ENCODE measurements at places on chromosomes 5 and 9.

- DNase-seq = no peak
These were observed 13.4 kb upstream of the ACSL6 start for GRCh38 chr5:132024789-132025402.

DNA sequence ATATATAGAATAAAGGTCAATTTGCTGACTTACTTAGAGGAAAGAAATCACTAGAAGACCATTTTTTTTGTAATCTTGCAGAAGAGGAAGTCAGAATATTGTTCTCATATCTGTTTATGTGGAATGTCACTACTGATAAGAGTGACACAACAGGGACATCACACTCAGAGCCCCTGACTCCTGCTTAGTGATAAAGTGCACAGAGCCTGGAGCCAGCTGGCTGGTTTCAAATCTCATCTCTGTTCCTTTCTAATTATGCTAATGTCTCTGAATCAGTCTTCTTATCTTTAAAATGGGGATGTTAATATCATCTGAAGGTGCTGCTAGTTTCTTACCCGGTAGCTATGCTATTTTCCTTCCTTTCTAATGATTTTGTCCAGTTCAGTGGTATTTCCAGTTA is 58.6 kb upstream of the LIFR start:
- no peak for DNase-seq

DNA sequence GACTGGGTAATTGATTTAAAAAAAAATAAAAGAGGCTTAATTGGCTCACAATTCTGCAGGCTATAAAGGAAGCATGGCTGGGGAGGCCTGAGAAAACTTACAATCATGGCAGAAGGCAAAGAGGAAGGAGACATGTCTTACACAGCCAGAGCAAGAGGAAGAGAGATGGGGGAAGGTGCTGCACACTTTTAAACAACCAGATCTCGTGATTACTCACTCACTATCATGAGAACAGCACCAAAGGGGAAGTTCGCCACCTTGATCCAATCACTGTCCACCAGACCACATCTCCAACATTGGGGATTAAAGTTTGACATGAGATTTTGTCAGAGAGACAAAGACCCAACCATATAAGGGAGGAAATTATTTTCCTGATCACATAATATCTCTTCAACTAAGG is 138.8 kb upstream of the NR4A3 start:
- no peak for DNase-seq

- no peak for DNase-seq
These were observed 44.6 kb upstream of the GLDC start for GRCh38 chr9:6689893-6690674.

GRCh38 chr9:81741103-81741502 is 51.8 kb upstream of the TLE1 start:
- DNase-seq = no peak

DNA sequence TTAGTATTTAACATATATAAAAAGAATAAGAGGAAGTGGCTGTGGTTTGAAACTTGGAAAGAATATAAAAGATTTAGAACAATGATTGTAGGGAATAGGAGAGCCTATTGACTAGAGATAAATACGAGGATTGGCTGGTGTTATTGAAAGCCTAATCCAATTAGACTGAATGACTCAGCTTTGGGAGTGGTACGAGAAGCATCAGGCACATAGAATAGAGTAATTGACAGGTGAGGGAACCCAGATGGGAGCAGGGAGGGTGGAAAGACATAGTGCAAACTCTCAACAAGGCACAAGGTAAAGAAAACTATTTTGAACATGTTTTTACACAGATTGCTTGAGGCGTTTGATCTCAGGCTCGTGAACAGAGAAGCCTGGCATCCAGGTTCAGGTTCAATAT is 338.9 kb upstream of the KLF9 start:
- DNase-seq = no peak

DNA sequence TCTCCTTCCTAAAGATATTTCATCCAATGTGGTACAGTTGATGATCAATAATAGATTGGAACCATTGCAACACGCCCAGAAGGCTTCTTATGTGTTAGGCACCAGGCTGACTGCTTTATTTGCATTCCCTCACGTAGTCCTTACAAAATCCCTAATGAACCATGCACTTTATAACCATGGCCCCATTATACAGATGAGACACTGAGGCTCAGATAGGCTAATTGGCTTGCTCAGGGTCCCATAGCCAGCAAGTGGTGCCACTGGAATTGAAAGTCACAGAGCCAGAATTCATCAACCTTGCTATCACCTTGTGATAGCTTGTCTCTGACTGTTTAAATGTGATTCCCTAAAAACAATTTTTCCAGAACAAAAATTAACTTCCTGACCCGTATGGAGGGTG is 27.8 kb upstream of the RAI14 start:
- no peak for DNase-seq

DNA sequence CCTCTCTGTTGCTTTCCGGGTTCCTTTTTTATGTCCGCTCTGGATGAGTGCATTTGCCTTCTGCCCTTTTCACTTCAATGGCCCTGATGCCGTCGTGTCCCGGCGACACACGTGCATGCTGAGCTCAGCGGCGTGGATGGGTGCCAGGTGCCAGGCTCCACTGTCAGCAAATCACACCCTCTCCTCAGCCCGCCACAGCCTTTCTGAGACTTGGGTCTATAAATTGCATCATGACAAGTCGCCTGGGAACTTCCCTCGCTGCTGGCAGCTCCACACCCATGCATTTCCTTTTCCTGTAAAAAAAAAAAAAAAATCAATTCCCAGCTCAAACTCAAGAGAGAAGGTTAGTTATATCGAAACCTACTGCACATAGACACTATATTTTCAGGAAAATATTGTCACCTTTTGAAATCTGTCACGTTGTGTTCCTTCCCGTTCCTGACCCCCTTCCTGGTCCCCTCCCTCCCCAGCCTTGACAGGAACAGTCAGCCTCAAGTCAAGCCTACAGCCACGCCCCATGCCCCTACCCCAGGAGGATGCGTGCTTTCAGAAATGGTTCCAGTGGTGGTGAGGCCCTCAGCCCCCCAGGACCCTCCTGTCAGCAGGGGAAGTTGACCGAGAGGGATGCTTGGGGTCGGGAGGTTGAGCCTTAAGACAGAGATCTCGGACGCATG is 110.3 kb upstream of the PTCH1 start:
- peak; percentile 15 for DNase-seq

- DNase-seq = no peak
These were observed 325.8 kb downstream of the TENT4A start for GRCh38 chr5:7039074-7039473.

DNA sequence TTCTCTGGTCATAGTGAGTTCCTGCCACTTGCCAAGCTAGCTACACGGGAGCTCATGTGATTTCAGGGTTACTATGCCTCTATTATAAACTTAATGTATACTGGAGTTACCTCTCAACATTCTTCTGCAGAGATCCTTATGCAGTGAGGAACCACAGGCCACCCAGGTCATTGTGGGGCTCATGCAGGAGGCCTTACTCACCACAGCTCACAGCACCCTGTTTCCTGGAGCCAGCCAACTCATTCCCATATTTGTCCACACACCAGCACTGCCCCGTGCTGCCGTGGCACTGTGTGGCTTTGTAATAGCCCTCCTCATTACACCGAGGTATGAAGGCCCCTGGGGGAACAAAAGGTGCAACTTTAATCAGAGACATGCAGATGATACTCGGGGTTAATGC is 520.0 kb downstream of the SPOCK1 start:
- DNase-seq = no peak

- DNase-seq = no peak
These were observed 12.0 kb downstream of the ISL1 start for GRCh38 chr5:51395245-51395644.

DNA sequence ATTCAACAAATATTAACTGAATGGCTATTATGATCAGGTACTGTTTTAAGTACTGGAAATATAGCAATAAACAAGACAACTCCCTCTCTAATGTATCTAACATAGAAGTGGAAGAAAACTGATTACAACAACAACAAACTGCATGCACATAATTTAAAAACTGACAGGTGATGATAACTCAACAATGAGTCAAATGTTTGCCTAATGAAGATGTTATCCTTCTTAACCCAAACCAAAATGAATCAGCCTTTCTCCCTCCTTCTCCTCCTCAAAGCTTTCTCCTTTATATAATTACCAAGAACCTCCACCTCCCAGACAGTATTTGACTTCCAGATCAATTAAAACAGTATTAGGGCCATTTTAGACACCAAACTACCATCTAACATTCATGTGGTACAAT is 49.3 kb downstream of the RICTOR start:
- DNase-seq = no peak

DNA sequence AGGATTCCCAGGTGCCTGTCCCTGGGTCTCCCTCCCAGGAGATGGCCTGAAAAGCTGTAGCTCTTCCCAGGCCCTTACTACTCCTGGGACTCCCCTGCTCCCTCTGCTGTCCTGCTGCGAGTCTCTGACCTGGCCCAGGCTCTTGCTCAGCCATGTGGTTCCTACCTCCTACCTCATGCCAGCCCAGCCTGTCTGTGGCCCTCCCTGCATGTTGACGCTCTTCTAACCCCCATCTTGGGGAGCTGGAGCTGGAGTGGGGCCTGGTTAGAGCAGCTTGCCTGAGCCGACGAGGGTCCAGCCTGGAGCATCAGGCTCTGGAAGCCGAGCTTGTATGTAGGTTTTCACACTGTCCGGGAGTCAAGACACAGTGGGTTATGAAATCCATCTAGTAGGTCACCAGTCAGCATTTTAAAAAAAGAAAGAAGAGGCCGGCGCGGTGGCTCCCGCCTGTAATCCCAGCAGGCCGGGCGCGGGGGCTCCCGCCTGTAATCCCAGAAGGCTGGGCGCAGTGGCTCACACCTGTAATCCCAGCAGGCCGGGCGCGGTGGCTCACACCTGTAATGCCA is 244.4 kb downstream of the FANCC start:
- DNase-seq = no peak

- no peak for DNase-seq
These were observed 111.2 kb upstream of the LRRTM2 start for GRCh38 chr5:138986186-138986800.

GRCh38 chr9:24487946-24488345 is 57.8 kb downstream of the IZUMO3 start:
- DNase-seq = no peak

- no peak for DNase-seq
These were observed 73.7 kb downstream of the ZNF462 start for GRCh38 chr9:106936680-106937079.

GRCh38 chr5:150763023-150763769 is 4.4 kb upstream of the DCTN4 start:
- DNase-seq = no peak

DNA sequence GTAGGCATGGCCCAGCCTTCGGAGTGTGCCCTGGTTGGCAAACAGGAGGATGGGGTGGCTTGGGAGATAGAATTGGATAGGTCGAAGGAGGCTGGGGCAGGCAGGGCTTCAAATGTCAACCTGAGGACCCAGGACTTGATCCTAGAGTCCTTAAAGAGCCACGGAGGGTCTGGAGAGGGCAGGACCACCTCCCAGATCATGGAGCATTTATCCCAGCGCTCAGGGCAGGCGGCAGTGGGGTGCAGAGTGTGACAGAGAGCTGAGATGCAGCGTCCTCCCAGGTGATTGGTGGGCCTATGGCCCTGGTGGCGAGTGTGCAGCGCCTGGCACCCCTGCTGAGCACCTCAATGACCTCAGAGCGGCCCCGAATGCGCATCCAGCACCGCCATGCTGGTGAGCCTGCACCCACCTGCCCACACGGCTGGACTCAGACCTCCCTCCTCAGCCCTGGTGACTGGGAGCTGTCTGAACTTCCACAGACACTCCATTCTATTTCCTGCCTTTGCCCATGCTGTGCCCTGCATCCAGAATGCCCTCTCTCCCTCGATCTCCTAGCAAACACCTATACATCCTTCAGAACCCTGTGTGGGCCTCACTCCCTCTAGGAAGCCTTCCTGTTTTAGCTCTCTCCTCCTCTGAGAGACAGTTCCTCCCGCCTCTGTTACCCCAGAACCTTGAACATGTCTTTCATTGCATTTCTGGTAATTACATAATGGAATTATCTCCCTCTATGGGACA is 6.3 kb downstream of the ADGRD2 start:
- DNase-seq = no peak

DNA sequence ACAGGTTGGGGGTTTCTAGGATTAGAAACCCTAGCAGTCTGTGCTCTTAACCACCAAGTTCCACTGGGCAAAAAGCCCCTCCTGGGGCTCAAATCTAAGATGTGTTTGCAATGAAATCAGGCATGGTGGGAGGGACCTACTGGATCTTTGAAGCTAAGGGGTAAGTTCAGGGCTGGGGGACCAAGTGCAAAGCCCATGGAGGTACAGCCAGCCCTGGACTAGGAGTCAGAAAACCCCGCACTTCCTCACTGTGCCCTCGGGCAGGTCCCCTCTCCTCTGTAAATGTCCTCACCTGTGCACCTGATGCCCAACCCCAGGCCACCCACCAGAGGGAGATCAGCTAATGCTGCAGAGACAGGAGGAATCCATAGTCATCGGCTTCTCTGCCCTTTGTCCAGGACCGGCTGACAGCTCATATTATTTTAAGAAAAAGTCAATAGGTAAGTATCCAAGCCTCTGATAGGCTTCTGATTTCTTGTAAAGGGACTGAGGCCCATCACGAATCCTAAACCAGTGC is 138.3 kb downstream of the PAX5 start:
- no peak for DNase-seq
